ENCODE measurements at places on chromosomes 13 and 19. TPM values are rescaled to one million over a fixed set of nuclear protein-coding genes. Genes with fewer than 3 reads are reported as not detected.

KLK2 gene
- total RNA-seq: not detected

SIAH3 gene
- under 0.01 TPM for total RNA-seq

ATP4A gene
- total RNA-seq: not detected

ADGRE3 gene
- not detected for total RNA-seq

NEK3 gene
- total RNA-seq: 4.7 TPM
